ENCODE measurements at places on chromosomes 11 and 22. TPM values are rescaled to one million over a fixed set of nuclear protein-coding genes. Genes with fewer than 3 reads are reported as not detected.

DNA sequence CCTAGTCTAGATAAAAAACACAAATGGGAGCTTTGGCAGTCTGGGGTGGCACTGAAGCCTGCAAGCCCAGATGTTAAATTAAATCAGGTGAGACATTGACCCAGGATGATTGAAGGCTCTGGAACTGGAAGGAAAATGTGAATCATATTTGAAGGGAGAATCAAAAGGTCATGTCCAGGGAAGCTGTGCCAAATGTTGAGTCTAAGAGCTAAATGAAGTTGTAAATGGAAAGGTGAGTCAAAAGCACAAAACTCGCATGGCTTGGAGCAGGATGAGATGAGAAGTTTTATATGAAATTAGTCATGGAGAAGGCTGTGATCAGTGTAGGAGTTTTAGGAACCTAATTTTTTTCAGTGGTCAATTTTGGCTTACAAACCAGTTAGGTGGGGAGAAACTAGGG is 301.1 kb downstream of the BLID start:
- DNase-seq, result no peak

DNA sequence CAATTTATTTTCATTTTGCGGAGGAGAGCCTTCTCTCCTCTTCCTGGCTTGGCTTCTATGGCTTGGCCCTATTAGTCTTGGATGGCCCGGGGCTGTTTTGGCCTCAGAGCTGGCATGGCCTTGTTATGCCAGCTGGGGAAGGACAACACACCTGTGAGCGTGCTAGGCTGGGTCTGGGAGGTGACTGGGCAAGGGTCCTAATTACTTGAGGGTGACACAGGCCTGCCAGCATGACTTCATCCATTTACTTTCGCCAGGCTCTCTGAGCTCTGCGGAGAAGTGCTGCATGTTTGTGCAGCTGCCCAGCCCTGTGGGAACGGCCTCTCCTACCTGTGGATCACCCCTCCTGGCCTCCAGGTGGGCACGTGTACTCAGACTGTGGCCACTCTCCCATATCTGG is 153.6 kb downstream of the SNX19 start:
- no peak for DNase-seq

- DNase-seq, result no peak
These were observed 4.6 kb downstream of the TMEM86A start for GRCh38 chr11:18703001-18703763.

- DNase-seq, result no peak
These were observed 14.0 kb upstream of the WDR74 start for GRCh38 chr11:62853279-62853965.

GRCh38 chr22:24389680-24390079 is 37.7 kb upstream of the ADORA2A start:
- no peak for DNase-seq

DNA sequence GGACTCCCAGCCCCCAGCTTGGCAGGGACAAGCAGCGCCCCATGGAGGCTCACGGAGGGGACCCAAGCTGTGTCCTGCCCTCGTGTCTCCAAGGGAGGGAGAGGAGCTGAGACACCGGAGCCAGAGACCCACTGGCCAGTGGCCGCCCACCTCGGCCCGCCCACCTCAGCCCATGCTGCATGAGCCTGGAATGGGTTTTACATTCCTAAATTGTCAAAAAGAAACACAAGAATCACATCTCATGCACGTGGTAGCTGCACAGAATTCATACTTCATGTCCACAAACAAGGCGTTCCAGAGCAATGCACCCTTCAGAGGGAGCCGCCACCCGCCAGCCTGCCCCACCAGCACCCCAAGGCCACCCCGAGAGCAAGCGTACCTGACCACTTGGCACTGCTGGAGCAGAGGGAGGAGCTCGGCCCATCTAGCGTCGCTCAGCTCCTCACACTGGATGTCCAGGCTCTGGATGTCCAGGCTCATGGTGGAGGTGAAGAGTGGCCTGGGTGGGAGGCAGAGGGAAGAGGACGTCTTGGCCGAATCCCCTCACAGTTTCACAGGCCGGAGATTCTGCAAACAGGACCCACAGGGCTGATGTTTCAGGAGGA is 5.3 kb downstream of the RNH1 start:
- DNase-seq, result no peak

PUS3 gene
- 12.0 TPM for total RNA-seq

NOX4 gene
- 8.4 TPM for total RNA-seq

PDGFD gene
- 13.1 TPM for total RNA-seq
